Smooth muscle cell of the brain vasculature (primary cell): ENCODE measurements at places on chromosomes 12 and 14.

DNA sequence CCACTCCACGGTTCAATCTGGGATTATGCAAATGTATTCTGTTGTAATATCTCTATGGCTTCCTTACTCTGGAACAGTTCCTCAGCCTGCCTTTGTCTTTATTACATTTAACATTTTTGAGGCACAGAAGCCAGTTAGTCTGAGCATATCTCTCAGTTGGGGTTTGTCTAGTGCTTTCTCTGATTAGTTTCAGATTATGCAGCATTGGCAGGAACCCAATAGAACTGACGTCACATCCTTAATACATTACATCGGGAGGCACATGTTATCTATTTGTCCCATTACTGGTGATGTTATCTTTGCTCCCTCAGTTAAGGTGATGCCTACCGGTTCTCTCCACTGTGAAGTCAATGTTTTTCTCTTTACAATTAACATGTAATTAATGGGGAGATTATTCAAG, 62.4 kb downstream of the PPM1A start:
- DNase-seq = no peak

DNA sequence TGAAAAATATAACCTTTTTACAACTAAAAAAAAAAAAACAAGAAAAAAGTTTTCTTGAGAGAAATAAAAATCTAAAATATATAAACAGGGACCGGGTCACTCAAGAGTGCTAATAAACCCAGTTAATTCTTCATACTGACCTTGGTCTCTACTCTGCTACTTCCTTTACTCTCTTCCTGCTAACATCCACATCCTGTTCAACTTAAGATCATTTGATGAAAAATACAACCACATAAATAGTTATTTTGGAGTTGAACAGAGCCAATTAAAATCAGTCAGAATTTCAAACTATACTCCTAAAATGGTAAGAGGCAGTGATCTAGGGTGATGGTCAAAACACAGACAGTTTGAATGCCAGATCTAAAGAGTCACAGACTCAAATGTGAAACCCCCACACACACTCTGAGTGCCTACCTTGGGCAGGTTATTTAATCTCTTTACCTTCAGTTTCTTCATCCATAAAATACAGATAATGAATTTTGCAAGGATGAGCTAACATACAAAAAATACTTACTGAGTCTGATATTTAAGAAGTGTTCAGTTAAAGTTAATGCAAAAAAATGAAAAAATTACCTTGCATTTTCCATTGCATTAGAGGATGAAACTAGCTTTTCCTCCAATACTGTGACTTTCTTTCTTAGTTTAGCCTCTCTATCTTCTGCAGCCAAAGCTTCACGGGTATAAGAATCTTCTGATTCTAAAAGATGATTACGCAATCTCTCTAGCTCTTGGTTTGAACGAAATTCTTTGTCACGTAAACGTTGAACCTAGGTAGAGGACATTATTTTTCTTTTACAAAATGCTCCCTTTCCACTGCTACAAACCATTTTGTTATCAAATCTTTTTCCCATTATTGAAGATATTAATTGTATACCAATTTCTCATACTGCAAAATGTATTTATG, 40.9 kb downstream of the TRIP11 start:
- DNase-seq = no peak

- DNase-seq = no peak
Measured at GRCh38 chr12:70070494-70071007, 172.7 kb upstream of the CNOT2 start.

GRCh38 chr14:58245562-58245961, 919 bp downstream of the PSMA3 start:
- no peak for DNase-seq

DNA sequence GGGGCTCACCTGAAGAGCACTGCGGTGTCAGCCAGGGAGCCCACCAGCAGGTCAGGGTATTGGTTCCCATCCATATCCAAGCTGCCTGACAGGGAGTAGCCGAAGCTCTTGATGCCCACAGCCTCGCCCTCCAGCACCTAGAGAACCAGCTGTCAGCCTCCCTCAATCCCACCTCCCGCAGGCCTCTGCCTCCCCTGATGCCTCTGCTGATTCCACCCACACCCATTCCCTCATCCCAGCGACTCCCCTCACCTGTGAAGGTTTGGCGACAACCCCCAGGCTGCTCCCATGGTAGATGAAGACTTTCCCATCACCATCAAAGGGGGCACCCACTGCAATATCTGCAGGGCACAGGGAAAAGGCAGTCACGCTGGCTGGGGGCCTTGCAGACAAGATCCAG, 10.0 kb downstream of the ITGA7 start:
- DNase-seq = no peak

- DNase-seq = no peak
Measured at GRCh38 chr14:72471346-72471745, 422.6 kb downstream of the DPF3 start.

GRCh38 chr14:90379106-90379505, 17.7 kb upstream of the CALM1 start:
- DNase-seq = no peak

- no peak for DNase-seq
Measured at GRCh38 chr14:99784508-99784907, 8.7 kb upstream of the EML1 start.

GRCh38 chr12:116277467-116278278, at the start of gene MED13L:
Gene MED13L, minus strand, starts transcription at chr12:116277693. Its CDS starts 562 bp downstream, at chr12:116277131.
- peak; percentile 66 for DNase-seq
